ENCODE measurements at places on chromosomes 4 and X. TPM values are rescaled to one million over a fixed set of nuclear protein-coding genes. Genes with fewer than 3 reads are reported as not detected.

- no peak for DNase-seq
These were observed 187.5 kb upstream of the TBC1D9 start for GRCh38 chr4:140943486-140944198.

Gene ARHGAP36
- total RNA-seq = not detected

Gene FANCB
- total RNA-seq = 1.0 TPM

- no peak for DNase-seq
These were observed 7.0 kb downstream of the USP46 start for GRCh38 chr4:52651996-52652672.

DNA sequence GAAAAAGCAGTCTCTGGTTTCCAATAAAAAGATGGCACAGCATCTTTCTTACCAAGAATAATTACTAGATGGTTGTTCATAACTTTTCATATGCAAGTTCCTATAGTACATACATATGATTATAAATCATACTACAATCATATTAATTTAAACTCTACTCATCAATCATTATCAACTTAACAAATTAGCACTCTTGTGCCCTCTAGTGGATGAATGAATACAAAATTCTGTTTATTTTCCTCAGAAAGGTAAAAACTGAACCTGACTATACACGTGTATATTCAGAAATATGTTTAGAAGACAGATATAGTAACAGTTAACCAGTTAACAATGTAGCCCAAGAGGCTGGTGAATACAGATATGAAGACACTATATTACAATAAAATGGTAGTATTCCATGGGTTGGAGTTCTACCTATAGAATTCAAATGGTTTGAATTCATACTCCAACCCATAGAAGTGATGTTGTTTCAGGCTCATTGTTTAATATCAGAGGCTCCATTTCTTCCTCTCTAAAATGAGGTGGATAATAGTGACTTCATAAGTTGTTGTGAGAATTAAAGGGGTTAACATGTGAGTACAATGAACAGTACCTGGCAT is 100.0 kb downstream of the ADAMTS3 start:
- no peak for DNase-seq

Gene RNF175
- not detected for total RNA-seq

Gene MAGEB2
- total RNA-seq = not detected

GRCh38 chr4:72786401-72786990 is 217.5 kb upstream of the ADAMTS3 start:
- no peak for DNase-seq

DNA sequence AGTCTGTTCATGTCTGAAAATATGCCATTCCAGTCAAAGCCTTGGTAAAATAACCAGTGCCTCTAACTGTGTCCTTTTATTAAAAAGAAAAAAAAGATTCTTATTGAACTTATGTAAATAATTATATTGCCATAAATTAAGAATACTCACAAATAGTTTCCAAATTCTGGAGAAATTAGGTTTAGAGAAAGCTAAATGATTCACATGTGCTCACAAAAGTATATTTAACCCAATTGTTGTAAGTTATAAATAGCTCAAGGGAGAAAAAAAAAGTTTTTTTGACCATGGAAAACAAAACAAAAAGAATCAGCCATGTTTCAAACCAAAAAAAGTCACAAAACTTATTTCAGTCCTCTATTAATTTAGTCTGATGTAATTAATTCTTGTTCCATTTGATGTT is 25.3 kb upstream of the HERC6 start:
- DNase-seq = no peak

- no peak for DNase-seq
These were observed 25.4 kb upstream of the SLAIN2 start for GRCh38 chr4:48315728-48316630.

- DNase-seq = no peak
These were observed 19.3 kb downstream of the WDR13 start for GRCh38 chrX:48616576-48616975.

- DNase-seq = no peak
These were observed 314.9 kb upstream of the TRAM1L1 start for GRCh38 chr4:117400039-117400835.

DNA sequence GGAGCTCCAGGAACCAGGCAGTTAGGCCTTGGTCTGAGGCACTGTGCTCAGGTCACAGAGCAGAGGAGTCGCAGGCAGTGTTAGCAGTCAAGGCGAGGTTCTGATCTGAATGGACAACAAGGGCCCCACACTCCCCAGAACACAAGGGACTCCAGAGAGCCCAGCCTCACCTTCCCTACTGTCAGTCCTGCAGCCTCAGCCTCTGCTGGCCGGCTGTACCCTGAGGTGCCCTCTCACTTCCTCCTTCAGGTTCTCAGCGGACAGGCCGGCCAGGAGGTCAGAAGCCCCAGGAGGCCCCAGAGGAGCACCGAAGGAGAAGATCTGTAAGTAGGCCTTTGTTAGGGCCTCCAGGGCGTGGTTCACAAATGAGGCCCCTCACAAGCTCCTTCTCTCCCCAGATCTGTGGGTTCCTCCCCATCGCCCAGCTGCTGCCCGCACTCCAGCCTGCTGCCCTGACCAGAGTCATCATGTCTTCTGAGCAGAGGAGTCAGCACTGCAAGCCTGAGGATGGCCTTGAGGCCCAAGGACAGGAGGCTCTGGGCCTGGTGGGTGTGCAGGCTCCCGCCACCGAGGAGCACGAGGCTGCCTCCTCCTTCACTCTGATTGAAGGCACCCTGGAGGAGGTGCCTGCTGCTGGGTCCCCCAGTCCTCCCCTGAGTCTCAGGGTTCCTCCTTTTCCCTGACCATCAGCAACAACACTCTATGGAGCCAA is 26.2 kb downstream of the MAGEA9 start:
- DNase-seq = no peak

DNA sequence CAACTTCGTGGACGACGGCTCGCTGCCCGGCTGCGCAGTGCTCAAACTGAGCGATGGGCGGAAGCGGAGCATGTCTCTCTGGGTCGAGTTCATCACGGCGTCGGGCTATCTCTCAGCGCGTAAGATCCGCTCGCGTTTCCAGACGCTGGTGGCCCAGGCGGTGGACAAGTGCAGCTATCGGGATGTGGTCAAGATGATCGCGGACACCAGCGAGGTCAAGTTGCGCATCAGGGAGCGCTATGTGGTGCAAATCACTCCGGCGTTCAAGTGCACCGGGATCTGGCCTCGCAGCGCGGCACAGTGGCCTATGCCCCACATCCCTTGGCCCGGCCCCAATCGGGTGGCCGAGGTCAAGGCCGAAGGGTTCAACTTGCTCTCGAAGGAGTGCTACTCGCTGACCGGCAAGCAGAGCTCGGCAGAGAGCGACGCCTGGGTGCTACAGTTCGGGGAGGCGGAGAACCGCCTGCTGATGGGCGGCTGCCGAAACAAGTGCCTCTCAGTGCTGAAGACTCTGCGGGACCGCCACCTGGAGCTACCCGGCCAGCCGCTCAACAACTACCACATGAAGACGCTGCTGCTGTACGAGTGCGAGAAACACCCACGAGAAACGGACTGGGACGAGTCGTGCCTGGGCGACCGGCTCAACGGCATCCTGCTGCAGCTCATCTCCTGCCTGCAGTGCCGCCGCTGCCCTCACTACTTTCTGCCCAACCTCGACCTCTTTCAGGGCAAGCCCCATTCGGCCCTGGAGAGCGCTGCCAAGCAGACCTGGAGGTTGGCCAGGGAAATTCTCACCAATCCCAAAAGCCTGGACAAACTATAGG is 1.5 kb downstream of the MAB21L2 start:
- DNase-seq = peak; percentile 72

Gene NAAA
- total RNA-seq = 33.5 TPM

- DNase-seq = no peak
These were observed 148.7 kb downstream of the FSTL5 start for GRCh38 chr4:162015090-162015489.

GRCh38 chr4:122863639-122864038 is 37.0 kb downstream of the FGF2 start:
- DNase-seq = no peak

DNA sequence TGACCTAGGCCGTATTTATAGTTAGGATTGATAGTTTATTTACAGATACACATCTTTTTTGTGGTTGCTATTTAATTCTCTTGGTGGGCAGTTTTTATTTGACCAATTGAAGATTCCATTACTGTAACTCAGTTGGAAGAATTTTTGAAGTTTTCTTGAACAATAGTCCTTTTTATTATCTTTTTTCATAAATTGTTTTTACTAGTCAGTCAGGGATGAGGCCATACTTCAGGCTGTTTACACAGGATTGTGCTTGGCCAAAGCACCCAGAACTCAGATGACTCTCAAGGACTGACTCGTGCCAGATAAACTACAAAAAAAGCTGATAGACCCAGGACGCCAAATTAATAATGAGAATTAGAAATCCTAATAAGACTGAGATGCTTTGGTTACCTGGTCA is 7.0 kb downstream of the HERC3 start:
- DNase-seq = no peak

GRCh38 chr4:16082041-16082425 is 1.8 kb downstream of the PROM1 start:
- no peak for DNase-seq

DNA sequence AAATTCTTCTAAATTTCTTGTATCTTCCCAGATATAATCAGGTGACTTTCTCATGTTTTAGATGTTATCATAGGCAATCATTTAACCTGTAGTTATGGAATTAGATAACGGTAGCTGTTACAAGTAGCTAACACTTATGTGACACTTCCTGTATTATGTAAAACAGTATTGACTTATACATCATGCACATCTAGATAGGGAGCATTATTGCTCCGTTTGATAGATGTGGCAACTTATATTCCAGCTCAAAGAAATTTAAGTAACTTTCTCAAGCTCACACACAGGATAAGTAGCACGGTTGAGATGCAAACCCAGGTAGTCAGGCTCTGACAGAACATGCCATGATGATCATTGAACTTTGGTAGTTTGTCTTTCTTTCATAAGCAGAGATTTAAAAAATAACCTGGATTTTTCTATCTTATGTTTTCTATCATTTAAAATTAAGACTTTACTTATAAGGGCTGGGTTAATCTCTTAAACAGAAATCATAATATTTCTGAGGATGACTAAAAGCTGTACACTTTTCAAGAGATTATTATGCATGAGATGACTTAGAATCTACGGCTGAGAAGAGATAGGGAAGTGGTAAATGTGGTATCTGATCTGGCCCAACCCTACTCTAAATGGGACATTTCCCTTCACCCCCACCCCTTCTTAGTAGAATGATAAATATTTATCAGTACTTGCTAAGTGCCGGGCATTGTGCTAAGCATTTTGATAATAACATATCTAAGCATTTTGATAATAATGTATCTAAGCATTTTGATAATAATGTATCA is 69.1 kb upstream of the HPGD start:
- no peak for DNase-seq

DNA sequence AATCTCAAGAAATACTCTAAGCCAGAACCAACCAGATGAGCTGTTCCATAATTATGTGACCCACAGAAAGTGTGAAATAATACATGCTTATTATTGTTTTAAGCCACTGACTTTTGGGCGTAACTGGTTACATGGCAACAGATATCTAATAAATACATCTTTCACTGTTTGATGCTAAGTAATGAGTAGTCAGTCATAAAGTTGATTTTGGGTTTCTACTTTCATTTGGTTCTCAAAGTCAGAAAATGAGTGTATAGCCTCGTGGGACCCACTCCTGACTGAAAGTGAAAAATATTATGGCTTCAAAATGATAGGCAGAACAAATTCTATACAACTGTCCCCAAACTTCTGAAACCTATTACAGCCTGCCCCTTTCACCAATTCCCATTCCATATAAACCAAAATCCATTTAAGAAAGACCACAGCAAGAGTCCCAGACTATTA is 88.0 kb upstream of the CBR4 start:
- DNase-seq = no peak

- DNase-seq = no peak
These were observed 128.0 kb upstream of the SLC4A4 start for GRCh38 chr4:71210823-71211222.

Gene IL2
- not detected for total RNA-seq

- DNase-seq = no peak
These were observed 548 bp downstream of the TLR1 start for GRCh38 chr4:38803833-38804653.

DNA sequence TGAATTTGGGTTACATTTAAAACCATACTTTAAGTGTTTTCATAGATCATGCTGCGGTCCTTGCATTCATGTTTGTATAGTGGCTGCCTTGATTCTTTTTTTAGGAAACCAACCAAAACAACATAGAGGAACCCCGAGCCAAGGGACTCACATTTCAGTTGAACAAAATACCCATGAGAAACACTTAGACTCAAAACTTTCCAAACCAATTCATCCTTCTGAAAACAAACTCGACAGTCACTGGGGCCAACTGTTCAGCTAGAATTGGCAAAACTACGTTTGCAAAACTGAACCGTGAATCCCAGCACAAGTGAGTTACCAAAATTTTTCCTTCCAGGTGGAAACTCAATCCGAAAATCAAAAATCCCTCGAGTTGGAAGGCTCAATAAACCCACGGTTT is 1.4 kb downstream of the ADGRA3 start:
- no peak for DNase-seq

Gene CRLF2
- total RNA-seq = 0.44 TPM

GRCh38 chr4:78099058-78099457 is 41.9 kb downstream of the FRAS1 start:
- DNase-seq = no peak

- no peak for DNase-seq
These were observed 251.7 kb upstream of the TENM3 start for GRCh38 chr4:181991369-181992108.

DNA sequence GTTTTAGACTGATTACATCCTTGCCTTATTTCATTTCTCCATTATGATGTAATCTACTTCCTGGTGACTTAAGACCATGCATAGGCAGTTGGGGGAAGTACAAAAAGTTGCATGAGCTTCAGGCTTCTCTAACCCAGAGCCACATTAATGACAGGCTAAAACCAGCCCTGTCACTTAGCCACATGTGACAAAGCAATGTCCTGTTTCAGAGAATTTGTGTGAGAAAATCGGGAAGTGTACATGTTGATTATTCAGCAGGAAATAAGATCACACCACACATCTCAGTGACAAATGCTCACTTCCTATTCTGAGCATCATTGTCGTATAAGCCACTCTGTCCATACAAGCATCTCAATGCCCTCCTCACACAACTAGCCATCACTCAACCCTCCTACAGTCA is 98.5 kb upstream of the MAGEB16 start:
- no peak for DNase-seq

Gene ABLIM2
- 12.6 TPM for total RNA-seq

GRCh38 chr4:148557793-148558192 is 115.6 kb upstream of the NR3C2 start:
- DNase-seq = no peak

GRCh38 chr4:40736910-40737309 is 12.8 kb upstream of the NSUN7 start:
- no peak for DNase-seq

- DNase-seq = no peak
These were observed 620.8 kb upstream of the ADGRL3 start for GRCh38 chr4:60579335-60579734.

GRCh38 chrX:19512359-19512758 is 2.9 kb downstream of the MAP3K15 start:
- DNase-seq = no peak

All from upper lobe of left lung (tissue), 6 donors.